ENCODE measurements at places on chromosomes 3 and 15. TPM values are rescaled to one million over a fixed set of nuclear protein-coding genes. Genes with fewer than 3 reads are reported as not detected.

CIAO2A gene
- total RNA-seq = 69.4 TPM

C15orf61 gene
- 1.4 TPM for total RNA-seq

FBXO22 gene
- total RNA-seq = 43.3 TPM

FAN1 gene
- 15.0 TPM for total RNA-seq

ZNF106 gene
- total RNA-seq = 107 TPM

TIMMDC1 gene
- total RNA-seq = 52.5 TPM

GHRL gene
- total RNA-seq = not detected

MUC4 gene
- not detected for total RNA-seq

CFAP100 gene
- total RNA-seq = not detected

OR5H14 gene
- total RNA-seq = not detected

IGSF11 gene
- not detected for total RNA-seq

SST gene
- not detected for total RNA-seq

- no peak for DNase-seq
These were observed 15.0 kb upstream of the UTS2B start for GRCh38 chr3:191345334-191345733.

- DNase-seq = no peak
These were observed 184.5 kb downstream of the ZPLD1 start for GRCh38 chr3:102619361-102619760.

DNA sequence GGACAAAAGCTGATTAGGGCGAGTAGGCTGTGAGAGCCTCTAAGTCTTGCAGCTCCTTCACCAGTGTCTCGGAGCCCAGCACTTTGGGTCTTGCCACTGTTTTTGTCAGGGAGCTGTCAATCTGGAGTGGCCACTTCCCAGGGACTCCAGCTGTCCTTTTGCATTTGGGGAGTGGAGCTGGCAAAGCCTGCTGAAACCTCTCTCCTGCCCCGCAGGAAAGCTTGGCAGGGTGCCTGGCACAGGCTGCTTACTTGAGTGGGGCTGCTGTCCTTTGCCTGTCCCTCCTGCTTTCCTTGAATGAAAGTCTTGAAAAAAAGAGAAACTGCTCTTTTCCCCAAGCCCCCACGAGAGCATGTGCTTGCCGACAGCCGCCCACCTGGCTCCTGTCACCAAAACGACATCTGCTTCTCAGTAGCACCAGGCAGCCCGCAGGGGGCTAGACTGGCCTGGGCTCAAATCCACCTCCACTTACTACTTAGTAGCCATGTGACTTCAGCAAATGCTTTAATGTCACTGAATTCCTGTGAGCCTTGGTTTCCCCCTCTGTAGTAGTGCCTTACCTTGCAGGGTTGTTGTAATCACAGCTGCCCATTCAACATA lies 13.7 kb downstream of the USP13 start:
- no peak for DNase-seq

GRCh38 chr3:16253601-16254000 lies 11.1 kb downstream of the DPH3 start:
- no peak for DNase-seq

GRCh38 chr3:78003090-78003489 lies 963.2 kb downstream of the ROBO2 start:
- DNase-seq = no peak

GRCh38 chr3:128794067-128794768 lies 68.2 kb downstream of the RAB7A start:
- peak; percentile 86 for DNase-seq

DNA sequence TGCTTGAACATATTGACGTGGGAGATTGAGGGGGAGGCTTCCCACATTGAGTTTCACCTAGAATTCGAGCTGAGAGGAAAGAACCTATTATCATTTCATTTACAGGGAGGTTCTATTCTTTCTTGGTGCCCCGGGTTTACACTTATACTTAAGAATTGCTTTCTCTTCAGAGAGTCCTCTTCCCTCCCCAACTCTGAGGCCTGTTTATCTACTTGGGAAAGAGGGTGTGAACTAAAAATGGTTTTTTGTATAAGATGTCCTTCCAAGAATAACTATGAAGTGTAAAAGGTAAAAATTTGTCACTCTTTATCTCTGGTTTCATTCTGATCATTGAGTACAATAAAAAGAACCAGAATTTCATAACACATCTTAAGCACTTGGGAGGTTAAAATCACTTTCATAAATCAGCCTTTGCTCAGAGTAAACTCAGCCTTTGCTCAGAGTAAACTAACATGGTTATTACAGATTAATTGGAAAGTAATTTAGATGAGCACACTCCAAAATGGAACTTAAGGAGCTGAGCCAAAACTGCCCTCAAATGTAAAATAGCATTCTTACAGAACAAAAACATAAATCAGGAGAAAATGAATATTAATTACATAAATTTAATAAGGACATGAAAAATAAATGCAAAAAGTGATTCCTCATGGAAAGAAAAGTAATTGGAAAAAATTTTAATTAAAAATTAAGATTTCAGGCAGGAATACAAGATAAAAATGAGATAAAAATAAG lies 75.2 kb downstream of the GADL1 start:
- no peak for DNase-seq

DNA sequence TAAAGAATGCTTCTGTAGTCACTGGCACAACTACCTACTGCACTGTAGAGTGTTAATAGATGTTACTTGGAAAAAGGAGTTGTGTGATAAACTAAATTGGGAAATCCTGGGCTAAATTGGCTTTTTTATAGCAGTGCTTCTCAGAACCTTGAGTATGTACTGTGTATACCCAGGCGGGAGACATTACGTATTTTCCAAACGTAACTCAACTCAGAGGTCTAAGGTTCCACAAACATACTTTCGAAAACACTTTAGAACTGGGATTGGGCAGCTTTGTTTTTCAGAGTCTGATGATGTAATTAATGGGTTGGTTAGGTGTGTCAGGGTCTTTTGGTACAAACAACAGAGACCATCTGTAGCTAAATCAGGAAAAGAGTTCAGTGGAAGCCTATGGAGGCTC lies 53.5 kb upstream of the CHST2 start:
- DNase-seq = no peak

- peak; percentile 73 for DNase-seq
These were observed 89.0 kb upstream of the FGF12 start for GRCh38 chr3:192816351-192816750.

DNA sequence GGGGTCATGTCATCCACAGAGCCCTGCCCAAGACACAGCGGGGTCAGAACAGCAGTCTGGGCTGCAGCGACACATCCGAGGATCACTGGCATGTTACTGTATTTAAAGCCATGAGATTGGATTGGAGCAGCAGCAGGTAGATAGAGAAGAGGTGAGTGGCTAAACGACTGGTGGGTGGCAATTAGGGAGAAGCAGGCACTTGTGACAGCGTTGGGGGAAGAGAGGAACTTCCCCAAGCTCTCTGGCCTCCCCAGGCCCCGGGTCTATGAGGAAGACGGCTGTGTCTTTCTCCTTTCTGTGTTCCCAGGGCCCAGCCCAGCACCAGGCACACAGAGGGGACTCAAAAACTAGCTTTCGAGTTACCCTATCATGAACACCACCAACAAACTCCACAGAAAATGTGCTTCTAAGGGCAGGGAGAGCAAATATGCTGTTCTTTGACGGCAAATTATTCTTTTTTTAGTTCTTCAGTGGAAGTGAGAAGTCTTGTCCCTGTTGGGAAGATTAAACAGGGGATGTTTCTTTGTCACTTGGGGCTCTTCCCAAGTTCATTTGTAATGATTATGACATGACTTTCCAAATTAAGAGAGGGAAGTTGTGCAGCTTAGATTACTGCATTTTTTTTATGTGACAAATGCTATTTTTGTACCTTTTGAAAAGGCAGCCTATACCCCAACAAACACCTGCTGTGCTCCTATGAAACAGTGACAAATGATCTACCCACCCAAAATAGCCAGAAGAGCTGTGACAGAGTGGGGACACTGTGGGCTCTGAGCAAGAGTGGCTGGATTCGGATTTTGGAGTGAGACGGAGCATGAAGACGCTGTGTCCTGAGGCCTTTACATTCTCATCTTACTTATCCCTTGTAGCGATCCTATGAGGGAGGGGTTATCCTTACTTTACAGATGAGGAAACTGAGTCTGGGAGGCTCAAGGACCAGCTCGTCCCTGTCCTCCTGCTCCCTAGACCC lies 7.2 kb upstream of the SYNM start:
- DNase-seq = no peak

- DNase-seq = no peak
These were observed at the start of gene NTRK3 for GRCh38 chr15:88256279-88257230. Gene NTRK3, minus strand, starts transcription at chr15:88256739. Its CDS starts 586 bp downstream, at chr15:88256153.

GRCh38 chr3:9397906-9398699 lies 688 bp downstream of the SETD5 start:
- peak; percentile 29 for DNase-seq

DNA sequence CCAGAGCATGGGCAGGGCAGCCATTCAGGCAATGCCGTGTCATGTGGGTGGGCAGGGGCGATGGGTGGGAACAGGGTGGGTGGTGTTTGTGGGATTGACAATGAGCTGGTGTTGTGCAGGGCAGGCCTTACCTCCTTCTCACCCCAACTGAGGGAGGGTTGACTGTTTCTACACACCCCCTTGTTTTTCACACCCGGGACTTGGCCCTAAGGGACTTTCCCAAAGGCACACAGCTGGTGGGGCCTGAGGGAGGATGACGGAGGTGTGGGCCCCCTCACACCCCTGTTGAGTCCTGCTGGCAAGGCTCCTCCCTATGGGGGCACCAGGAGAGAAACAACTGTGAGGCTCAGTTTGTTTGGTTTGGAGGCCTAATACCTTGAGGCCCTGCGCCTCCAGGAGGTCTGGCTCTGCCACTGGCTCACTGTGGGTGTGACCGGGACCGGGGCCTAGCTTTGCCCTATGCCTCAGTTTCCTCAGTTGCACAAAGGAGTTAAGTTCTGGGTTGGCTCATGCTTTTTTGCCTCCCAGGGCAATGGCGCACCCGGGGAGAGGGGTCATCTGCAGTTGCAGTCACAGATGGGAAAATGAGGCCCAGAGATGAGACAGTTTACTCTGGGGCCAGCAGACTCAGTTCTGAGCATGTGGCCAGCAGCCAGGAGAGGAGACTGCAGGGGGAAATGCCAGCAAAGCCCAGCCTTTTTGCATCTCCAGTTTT lies 5.1 kb upstream of the DNAH1 start:
- DNase-seq = peak; percentile 12

GRCh38 chr3:134590766-134591165 lies 60.1 kb downstream of the KY start:
- no peak for DNase-seq

- DNase-seq = no peak
These were observed 261.0 kb downstream of the ADAMTSL3 start for GRCh38 chr15:83914906-83915305.

GRCh38 chr15:69876064-69876940 lies 221.4 kb downstream of the TLE3 start:
- no peak for DNase-seq

- DNase-seq = no peak
These were observed 11.2 kb upstream of the NTRK3 start for GRCh38 chr15:88267720-88268119.

GRCh38 chr3:181728470-181729340 lies 17.0 kb downstream of the SOX2 start:
- DNase-seq = no peak

- no peak for DNase-seq
These were observed 44.1 kb upstream of the GRAMD1C start for GRCh38 chr3:113794526-113794925.

DNA sequence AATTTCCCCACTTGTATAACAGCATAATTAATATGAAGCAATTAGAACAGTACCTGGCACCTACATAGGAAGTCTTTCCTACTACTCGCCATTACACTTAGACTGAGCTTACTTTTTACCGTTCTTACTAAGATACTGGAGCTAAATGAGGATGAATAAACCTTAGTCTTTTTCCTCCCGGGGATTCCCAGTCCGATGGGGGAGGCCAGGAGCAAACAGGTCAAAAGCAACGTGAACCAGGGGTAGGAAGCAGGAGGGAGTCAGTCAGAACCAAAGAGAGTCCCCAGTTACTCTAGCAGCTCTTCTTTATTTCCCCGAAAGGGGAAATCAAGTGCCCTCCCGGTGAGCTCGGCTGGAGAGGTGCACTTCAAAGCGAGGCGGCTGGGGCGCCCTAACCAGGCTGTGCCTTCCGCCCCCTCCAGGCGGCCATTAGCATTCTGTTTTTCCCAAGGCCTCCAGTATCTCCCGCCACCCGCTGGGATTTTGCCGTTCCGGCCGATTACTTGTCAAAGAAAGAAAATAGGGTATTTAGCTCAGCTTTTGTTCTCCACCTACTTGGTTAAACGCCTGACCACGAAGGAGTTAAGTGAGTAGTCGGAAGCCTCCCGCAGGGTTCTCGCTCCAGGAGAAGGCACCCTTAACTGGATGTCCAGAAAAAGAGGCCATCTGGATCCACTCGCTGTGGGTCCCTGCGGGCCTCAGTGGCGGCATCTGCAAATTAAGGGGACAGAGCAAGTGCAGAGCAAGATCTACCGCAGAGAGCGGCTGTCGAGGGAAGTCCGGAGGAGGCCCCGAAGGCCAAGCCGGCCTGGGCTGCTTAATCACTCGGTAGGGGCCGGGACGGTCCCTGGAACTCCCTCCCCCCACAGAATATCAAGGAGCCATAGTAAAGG lies 6.3 kb upstream of the EOMES start:
- no peak for DNase-seq

- no peak for DNase-seq
These were observed 41.0 kb downstream of the MEGF11 start for GRCh38 chr15:66212563-66212921.

DNA sequence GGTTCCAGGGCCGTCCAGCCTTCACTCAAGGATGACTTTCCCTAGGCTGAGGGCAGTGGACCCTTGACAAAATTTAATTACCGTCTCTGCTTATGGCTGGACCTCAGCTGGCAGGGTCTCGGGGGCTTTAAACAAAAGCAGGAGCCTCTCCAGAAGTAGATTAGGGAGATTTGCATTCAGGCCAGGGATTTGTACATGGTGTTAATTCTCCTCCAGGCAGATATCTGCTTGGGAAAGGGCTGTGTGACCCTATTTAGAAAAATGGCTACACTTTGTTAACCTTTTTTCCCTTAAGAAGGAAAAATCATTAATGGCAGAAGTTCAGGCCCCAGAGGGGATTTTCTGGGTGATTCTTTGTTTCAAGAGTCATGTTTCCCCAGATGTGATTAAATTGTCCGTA lies 329.1 kb upstream of the C2CD4B start:
- no peak for DNase-seq

- DNase-seq = no peak
These were observed 2.8 kb downstream of the EFHB start for GRCh38 chr3:19931180-19931692.

DNA sequence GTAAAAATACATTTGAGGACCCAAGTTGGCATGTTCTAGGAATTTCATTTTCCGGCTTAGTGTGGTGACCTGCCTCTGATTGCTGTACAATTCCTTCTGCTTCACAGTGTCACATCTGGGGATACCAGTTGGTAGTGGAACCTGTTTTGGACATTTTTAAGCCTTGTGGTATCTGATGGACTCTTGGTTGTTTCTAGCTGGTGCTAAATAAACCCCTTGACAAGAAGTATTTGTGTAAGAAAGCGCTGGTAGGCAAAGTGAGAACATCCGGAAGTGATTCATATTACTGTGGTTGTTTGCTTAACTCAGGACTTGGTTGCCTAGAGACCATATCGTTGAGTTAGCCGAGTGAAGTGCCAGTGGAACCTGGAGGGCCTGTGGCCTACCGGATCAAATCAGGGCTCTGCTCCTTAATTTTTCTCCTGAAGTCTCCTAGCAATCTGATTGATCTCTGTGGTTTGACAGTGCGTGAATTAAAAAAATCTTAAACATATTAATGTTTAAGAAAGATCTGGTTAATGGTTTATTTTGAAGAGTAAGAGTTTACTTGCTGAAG lies 12.8 kb downstream of the IQGAP1 start:
- peak; percentile 96 for DNase-seq
